ENCODE measurements at places on chromosomes 5 and 9.

GRCh38 chr9:122403381-122404000 is 32.7 kb downstream of the PTGS1 start:
- DNase-seq, result no peak

DNA sequence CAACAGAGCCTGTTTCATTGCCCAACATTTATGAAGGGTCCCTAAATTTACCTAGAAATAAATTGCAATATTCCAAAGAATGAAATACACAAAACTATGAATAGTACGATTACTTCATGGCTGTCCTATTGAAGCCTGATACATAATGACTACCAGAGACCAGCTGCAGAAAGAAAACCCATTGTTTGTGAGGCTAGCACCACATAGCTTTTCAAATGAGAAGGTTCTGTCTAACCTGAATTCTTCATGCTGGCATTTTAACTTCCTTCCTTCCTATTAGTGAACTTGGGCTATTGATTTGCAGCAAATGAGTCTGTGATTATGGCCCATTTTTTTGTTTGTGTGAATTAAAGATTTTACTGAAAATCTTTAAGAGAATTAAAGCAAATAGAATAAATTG is 47.3 kb downstream of the MEGF10 start:
- DNase-seq, result no peak

DNA sequence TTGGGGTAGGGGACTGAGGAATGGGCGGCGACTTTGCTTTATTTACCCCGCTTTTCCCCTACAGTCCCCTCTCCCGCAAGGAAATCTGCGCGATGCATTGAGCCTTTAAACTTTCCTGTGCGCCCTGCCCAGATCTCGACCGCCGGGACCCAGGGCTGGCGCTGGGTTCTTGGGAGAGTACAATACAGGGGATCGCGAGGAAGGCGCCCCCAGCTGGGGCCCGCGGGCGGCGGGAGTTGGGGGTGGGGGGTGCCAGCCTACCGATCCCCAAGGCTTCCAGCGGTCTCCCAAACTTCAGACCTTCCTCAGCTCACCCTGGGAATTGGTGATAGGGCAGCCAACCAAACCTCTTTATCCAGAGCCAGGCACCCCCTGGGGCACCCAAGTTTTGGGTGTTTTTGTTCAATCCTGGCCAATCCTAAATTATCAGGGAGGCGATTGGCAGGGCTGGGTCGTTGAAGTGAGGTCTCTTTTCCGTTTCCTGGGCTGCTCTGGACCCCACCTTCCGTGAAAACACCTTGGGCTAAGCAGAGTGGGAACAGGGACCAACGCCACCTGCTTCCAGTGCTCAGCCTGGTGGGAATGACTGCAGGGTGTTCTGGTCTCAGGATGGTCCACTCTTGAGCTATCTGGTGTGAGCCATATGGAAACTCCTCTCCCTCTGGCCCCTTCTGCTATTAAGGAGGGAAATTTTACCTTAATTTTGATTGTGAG is 51.4 kb upstream of the DAB2IP start:
- no peak for DNase-seq

GRCh38 chr9:125434986-125435775 is 173.6 kb downstream of the GAPVD1 start:
- no peak for DNase-seq

DNA sequence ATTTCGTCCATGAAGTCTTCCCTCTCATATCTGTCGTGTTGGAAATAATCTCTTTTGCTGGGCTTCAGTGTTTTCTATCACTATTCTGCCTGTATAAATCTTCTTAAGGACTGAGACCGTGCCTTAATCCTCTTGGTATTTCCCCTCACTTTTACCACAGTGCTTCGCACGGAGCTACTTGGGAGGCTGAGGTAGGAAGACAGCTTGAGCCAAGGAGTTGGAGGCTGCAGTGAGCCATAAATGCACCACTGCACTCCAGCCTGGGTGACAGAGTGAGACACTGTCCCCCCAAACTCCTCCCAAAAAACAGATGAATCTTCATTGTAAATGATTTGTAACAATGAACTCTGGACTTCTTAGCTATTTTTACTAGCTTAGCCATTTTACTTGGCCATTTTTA is 57.8 kb downstream of the PHAX start:
- DNase-seq, result no peak
